Esophagus squamous epithelium (tissue), 5 donors: ENCODE measurements at places on chromosomes 6 and 20.

DNA sequence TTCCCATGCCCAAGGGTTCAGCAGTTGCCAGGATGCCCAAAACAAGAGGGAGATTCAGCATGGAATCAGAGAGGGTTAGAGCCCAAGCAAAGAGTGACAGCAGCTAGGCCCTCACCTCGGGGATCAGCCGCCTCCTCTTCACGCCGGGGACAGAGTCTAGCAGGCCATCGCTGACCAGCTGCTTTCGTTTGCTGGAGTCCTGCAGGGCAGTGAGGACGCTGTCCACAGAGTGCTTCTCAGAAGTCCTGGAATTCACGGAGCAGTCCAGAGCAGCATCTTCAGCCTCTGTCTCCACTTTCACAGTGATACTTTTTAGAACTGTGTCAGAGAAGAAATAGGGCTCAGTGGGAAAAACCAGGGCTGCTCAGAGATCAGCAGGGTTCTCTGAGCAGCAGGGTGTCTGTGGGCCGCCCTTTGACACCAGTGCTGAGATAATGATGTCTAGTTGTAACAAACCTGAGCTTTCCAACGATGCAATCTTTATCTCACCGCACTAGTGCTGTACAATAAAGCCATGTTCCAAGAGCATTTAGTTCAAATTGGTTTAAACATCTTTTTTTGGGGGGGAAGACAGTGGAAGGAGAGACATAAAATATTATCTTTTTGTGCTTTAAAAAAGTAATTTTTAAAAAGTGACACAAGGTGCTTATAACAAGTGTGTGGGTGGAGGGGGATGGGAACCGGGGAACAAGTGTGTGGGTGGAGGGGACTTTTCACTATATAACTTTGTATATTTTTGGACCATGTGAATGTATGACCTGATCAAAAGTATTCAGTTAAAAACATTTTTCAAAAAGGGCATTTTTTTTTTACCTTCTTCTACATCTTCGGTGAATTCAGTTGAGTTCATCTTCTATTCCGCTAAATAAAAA, 16.6 kb downstream of the BEND3 start:
- DNase-seq = no peak

- no peak for DNase-seq
Observed at GRCh38 chr6:90914312-90914711, 327.4 kb upstream of the MAP3K7 start.

GRCh38 chr6:161503570-161503969, 229.7 kb upstream of the AGPAT4 start:
- DNase-seq = no peak

DNA sequence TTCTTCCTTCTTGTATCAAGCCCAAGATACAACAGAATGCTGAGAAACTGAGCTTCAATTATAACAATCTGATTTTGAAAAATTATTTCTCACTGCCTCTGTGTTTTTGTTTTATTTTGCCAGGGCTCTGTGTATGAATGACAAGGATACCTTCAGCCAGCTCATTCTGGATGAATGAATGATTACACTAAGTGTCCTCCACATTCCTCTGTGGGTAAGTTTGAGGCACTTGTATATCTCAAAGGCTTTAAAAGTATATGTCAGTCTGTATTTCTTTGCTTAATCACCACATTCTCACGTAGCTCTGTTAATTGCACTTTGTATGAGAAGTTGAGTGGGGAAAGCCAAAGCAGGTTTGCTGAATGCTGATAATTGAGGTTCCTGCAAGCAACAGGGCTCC, 95.1 kb downstream of the TIAM2 start:
- DNase-seq = no peak

DNA sequence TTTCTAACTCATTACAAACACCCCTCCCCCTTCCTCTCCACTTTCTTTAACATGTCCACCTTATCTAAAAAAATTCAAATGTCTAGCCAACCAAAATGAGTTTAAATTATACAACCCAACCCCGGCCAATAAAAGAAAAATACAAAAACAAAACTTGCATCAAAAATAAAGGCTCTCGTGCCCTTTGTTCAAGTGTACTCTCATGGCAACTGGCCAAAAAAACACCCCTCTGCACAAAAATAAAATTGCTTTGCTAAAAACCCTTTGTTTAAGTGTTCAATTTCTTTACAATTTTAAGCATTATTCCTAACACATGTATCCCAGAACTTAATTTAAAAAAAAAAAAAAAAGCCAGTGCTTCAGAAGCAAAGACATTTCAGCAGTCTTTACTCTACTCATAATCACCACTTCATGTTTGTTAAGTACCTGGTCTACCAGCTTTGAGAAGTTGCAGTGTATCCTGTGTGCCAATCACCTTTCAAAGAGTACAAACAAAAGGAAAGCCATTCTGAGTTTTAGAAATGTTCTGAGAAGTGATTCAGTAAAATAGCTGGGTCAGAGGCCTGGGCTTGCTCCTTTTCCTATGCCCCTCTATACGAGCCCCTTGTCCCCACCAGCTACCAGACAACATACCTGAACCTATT, 87.5 kb downstream of the MDN1 start:
- DNase-seq = no peak

DNA sequence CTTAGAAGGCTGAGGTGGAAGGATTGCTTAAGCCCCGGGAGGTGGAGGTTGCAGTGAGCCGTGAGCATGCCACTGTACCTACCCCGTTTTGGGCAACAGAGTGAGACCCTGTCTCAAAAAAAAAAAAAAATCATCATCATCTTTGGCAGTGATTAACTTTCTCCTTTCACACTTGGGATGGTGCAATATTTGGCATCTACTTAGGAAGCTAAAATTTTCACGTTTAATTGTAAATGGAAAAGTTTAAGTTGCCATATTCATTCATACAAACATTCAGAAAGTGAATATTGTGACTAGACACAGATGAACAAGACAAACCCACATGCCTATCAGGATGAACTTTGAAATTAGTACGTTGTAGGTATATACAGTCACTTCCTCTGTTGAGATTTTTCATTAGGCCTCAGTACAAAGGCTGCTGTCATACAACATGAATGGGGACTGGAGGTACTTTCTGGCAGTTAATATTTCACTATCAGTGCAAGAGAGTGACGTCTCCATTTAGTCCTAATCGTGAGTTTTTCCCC, 10.3 kb downstream of the TOP1 start:
- no peak for DNase-seq

- DNase-seq = no peak
Observed at GRCh38 chr6:151005896-151006632, 140.6 kb downstream of the MTHFD1L start.

DNA sequence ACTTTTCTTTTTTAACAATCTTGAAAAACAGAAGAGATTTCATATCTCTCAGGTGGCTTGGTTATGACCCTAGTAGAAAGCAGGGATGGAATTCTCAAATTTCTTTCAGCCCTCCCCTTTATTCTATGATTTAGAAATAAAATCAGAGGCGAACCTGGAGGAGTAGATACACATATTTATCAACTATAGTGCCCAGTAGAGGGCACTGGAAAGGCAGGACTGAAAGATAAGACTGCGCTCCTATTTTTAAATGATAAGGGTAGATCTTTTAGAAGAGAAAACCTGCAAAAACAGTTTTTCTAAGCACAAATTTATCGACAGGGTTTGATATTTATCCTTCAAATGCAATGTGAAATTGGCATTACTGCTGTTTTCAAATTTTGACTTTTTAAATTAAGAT, 1296.6 kb downstream of the EPHA7 start:
- DNase-seq = no peak

GRCh38 chr6:136791296-136792094, 782 bp downstream of the MAP3K5 start:
- no peak for DNase-seq

GRCh38 chr6:158938220-158938619, 61.8 kb downstream of the RSPH3 start:
- no peak for DNase-seq

GRCh38 chr20:46057856-46058598, 29.0 kb downstream of the SLC12A5 start:
- no peak for DNase-seq
